Kidney capillary endothelial cell (primary cell): ENCODE measurements at places on chromosomes 7 and 10.

GRCh38 chr7:79615466-79615865, 162.0 kb upstream of the MAGI2 start:
- no peak for DNase-seq

DNA sequence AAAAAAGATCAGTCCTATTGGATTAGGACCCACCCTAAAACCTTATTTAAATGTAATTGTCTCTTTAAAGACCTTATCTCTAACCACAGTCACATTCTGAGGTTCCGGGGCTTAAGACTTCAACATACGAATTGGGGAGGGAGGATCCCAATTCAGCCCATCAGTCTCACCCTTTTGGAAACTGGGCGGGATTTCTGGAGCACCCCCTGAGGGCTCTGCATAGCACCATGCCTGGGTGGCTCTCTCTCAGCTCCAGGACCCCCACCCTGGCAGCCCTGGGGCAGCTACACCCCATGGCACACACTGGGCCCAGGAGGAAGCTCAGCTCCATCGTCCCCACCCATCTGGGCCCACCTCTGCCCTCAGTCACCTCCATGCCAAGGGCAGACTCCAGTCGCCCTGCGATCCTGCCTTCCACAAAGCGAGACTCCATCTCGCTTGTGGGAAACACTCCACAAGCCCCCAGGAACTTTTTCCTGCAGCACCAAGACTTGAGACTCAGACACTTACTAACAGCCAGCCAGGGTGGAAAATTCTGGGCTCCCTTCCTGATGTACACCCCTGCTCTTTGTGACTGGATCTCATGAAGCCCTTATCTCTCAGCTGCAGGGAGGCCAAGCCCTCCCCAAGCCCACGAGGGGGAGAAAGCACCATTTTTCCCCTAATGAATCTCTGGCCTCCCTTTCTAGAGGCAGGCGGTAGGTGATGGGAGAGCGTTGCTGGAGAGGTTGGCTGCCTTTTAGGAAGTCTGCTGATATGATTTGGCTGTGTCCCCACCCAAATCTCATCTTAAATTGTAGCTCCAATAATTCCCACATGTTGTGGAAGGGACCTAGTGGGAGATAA, 90.8 kb upstream of the KDM7A start:
- DNase-seq: no peak

DNA sequence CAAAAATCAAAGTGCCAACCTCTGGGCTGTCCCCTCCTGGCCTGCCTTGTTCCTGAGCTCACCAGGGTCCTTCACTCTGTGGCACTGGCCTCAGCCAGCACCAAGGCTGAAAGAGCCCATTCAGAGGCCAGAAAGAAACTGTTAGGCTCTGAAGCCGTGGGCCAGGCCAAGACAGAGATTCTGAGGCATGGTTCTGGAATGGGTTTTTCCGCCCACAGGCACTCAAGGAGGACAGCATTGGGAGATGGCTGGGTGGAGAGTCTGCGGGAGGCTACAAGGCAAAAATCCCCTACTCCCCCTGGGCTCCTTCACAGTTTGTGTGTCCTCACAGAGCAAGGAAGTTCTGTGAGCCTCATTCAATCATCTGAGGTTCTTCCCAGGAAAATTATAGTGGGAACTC, 31.7 kb downstream of the GRIFIN start:
- no peak for DNase-seq

DNA sequence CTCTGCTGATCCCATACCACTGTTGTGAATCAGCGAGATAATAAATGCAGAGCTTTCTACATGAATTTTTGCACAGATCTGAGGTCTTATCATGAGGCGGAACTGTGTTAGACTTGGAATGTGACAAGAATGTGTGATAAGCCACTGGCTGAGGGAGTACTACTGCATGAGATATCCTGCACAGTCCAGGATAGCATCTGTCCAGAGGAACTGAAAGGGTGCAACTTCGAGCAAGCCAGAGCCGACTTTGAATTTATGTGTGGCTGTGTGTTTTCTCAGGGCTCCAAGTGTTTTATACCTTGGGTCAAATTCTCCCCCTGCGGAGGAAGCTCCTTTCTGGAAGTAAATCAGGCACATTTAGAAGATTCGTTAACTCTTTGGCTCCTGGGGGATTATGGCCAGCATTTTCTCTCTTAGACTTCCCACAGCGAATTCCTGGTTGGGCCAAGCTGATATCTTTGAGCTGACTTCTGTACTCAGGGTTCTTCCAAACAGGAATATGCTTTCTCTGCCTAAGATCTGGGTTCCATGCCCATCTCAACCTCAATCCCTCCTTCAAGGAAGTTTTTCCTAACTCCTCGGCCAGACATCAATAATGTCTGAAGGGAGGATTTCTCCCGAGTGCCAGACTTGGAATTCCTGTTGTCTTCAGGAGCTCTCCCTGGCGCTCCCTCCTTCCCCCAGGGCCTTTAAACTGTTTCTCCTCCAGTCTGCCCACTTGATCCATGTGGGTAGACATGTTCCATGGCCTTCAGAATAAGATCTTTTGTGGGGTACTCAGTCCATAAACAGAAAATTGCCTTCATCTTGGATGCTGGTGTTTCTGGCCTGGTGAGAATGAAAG, 2.5 kb upstream of the MEST start:
- DNase-seq: no peak

GRCh38 chr10:90589825-90590224, 268.0 kb downstream of the HTR7 start:
- no peak for DNase-seq

DNA sequence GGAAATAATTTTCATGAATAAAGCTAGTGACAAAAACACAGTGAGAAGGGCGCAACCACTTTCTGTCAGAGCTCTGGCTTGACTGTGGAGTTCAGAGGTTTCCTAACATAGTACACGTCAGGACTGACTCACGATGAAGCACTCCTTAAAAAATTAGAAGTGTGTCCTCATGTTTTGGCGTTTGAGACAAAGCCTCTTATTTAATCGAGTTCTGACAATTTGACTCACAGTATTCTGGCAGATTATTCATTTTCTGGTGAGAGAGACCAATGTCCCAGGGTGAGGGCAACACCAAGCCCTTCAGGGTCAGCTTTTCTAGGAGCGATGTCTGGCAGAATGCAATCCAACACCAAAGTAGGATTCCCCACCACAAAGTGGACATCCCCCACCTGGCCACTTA, 108.7 kb downstream of the DIP2C start:
- no peak for DNase-seq

DNA sequence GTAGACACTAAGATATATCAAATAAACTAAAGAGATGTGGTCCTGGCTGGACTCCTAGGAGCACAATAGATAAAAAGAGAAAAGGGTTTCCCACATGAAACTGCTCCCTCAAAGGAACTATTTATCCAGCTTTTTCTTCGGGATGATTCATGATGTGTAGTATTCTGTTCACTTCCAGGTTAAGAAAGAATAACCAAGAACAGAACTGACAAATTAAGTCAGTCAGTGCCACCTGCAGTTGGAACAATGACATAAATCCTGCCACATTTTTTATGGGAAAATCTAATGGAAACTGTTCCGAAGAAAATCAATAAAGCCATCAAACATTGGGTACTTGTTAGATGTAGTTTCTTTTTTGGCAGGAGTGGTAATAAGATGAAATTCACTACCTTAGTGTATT, 87.1 kb downstream of the POLR1F start:
- no peak for DNase-seq

DNA sequence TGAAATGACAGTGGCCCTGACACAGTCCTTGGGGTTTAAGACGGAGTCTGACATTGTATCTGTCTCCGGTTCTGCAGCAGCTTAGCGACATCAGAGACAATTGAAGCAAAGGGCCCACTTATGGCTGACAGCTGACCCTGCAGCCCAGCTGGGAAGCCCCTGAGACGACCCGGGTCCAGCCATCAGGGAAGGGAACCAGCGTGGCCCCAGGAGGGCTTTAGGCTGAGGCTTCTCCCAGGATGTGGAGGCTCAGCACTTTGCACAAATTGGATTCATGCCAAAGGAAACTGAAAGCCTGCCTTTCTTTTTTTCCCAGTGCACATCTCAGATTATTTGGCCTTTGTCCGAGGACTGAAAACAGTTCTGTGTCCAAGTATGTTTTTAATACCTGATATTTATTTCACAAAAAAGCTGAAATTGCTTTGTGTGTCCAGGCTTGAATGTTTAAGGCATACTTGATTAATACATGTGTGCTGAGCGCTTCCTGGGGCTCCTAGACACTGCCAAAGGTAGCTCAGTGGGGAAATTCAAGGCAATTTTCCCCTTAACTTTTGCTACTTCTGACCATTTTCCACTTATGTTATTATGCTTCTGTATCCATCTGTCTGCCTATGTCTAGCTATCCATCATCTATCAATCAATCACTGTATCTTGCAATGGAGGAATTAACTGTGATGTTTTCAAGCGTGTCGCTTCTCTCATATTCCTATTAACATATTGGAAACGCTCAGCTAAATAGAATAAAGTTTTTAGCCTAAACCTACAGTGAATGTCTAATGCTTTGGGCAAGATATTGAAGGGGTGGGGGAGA, 34.8 kb downstream of the KLF6 start:
- no peak for DNase-seq
